Urinary bladder (tissue), 4 donors: ENCODE measurements at places on chromosomes 5 and 9. TPM values are rescaled to one million over a fixed set of nuclear protein-coding genes. Genes with fewer than 3 reads are reported as not detected.

DNA sequence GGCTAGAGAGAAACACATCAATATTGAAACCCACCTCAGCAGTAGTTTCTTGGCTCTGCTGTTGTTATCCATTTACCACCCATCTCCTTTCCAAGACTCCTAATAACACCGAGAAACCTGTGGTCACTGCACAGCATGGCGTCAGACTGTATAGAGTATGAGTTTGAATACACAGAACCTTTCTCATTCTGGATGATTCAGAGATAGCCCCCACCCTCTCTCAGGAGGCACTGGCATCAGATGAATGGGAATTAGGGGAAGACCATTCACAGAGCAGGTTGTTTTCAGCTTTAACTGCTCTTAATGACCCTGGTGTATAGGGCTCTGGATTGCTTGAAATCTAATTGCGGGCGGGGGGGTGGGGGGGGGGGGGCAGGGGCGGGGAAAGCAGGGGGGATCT lies 86.7 kb downstream of the GPR21 start:
- DNase-seq: no peak

- DNase-seq: no peak
Observed at GRCh38 chr5:149378241-149378820, 761 bp downstream of the IL17B start.

The CD14 gene
- 60.6 TPM for polyA plus RNA-seq

- peak; percentile 10 for DNase-seq
Observed at GRCh38 chr5:159130871-159131270, 31.2 kb upstream of the EBF1 start.

GRCh38 chr5:33043343-33043997 lies 332.3 kb downstream of the NPR3 start:
- no peak for DNase-seq

The TAF1L gene
- polyA plus RNA-seq: 0.01 TPM

The LHX6 gene
- 6.8 TPM for polyA plus RNA-seq

- no peak for DNase-seq
Observed at GRCh38 chr9:136541709-136542108, 4.1 kb downstream of the NOTCH1 start.

The COX7C gene
- polyA plus RNA-seq: 908 TPM
